Activated CD4-positive, alpha-beta T cell treated with anti-CD3 and anti-CD28 coated beads, Interleukin-2, amount 10 ng/mL, durations not matched to agents 7 days and 5 days (primary cell): ENCODE measurements at places on chromosomes 12 and 14. TPM values are rescaled to one million over a fixed set of nuclear protein-coding genes. Genes with fewer than 3 reads are reported as not detected.

GRCh38 chr12:47554046-47554653 lies 151.7 kb downstream of the RPAP3 start:
- H3K4me3 ChIP-seq: no peak overlapping the region
- no peak overlapping the region for H3K27ac ChIP-seq
- no peaks in the 10 kb centered on the region for H3K27me3 ChIP-seq
- H3K36me3 ChIP-seq: peaks cover 7% of the 10 kb centered on the region
- no peak for DNase-seq

Gene TSPAN19
- total RNA-seq: not detected

- H3K27ac ChIP-seq: peak overlapping the region; percentile 96
- H3K4me3 ChIP-seq: peak overlapping the region; percentile 77
- peaks cover 17% of the 10 kb centered on the region for H3K36me3 ChIP-seq
- H3K27me3 ChIP-seq: no peaks in the 10 kb centered on the region
Measured at GRCh38 chr12:68236421-68237059, 10.9 kb upstream of the IL26 start.

DNA sequence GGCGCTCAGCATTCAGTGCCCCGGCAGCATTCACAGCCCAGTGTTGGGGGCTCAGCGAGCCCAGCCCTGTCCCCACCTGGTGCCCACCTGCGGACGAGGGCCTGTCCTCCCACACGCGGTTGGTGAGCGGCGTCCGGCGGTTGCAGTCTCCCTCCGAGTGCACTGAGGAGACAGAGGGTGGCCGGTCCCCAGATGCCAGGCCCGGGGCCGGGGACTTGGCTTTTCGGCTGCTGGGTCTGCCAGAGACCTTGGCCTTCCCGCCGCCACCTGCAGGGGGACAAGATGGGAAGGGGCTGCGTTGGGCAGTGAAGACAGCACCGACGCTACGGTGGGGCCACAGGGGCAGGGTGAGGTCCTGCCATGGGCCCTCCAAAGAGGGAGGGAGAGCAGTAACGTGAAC lies 31.2 kb downstream of the RFLNA start:
- H3K27me3 ChIP-seq: no peaks in the 10 kb centered on the region
- no peaks in the 10 kb centered on the region for H3K4me1 ChIP-seq
- H3K4me3 ChIP-seq: no peak overlapping the region
- peaks cover 28% of the 10 kb centered on the region for H3K36me3 ChIP-seq
- DNase-seq: no peak
- H3K27ac ChIP-seq: no peak overlapping the region

- peak overlapping the region; percentile 19 for H3K27ac ChIP-seq
- DNase-seq: no peak
- no peaks in the 10 kb centered on the region for H3K36me3 ChIP-seq
- H3K27me3 ChIP-seq: no peaks in the 10 kb centered on the region
Measured at GRCh38 chr12:90428881-90429280, 526.1 kb downstream of the CCER1 start.

GRCh38 chr12:108337235-108338223 lies 1.6 kb downstream of the CMKLR1 start:
- no peak overlapping the region for H3K4me3 ChIP-seq
- no peak overlapping the region for H3K27ac ChIP-seq
- peaks cover 18% of the 10 kb centered on the region for H3K27me3 ChIP-seq
- peaks cover 28% of the 10 kb centered on the region for H3K4me1 ChIP-seq
- DNase-seq: no peak

DNA sequence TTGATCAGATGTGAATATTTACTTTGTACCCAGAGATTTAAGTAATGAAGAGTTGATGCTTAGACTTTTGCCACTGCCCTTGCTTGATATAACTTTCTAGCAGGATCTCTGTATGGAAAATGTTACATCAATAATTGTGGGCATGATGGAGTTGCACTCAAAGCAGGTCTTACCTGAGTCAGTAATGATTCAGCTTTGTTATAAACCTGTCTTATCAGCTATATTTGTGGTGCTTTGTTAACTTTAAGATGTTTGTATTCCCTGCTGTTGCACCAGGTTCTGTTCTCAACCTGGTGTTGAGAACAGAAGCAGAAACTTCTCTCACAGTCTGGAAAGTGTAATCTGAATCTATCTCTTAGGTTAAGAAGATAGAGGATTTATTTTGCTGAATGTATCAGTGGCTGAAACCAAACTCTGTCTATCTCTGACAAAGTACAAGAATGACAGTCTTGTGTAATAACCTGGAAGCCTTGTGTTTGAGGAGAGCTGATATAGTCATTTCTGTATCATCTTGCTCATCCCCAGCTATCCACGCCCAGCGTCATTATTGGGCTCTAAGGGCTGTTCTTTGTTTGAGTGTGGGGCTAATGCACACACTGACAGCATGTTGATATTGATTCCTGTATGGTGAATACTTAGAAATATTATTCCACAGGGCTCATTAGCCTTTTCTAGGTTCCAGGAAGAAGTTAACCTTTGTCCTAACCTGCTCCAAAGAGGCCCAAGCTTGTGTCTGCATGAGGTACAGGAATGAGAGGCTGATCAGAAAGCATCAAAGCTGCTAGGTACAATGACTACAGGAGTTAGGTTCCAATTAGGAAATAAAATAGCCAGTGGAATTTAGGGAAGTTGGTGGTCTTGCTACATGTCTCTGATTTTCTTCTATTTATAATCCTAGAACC lies 3.6 kb downstream of the AKAP6 start:
- H3K4me3 ChIP-seq: no peak overlapping the region
- H3K4me1 ChIP-seq: no peaks in the 10 kb centered on the region
- H3K27me3 ChIP-seq: no peaks in the 10 kb centered on the region
- H3K27ac ChIP-seq: no peak overlapping the region
- no peaks in the 10 kb centered on the region for H3K36me3 ChIP-seq

Gene SLC5A8
- not detected for total RNA-seq

- peak overlapping the region; percentile 62 for H3K27ac ChIP-seq
- H3K27me3 ChIP-seq: no peaks in the 10 kb centered on the region
- peaks cover 28% of the 10 kb centered on the region for H3K4me1 ChIP-seq
- no peak for DNase-seq
Measured at GRCh38 chr12:107441665-107442300, 243.8 kb upstream of the PWP1 start.
